ENCODE measurements at places on chromosomes 12 and 14.

DNA sequence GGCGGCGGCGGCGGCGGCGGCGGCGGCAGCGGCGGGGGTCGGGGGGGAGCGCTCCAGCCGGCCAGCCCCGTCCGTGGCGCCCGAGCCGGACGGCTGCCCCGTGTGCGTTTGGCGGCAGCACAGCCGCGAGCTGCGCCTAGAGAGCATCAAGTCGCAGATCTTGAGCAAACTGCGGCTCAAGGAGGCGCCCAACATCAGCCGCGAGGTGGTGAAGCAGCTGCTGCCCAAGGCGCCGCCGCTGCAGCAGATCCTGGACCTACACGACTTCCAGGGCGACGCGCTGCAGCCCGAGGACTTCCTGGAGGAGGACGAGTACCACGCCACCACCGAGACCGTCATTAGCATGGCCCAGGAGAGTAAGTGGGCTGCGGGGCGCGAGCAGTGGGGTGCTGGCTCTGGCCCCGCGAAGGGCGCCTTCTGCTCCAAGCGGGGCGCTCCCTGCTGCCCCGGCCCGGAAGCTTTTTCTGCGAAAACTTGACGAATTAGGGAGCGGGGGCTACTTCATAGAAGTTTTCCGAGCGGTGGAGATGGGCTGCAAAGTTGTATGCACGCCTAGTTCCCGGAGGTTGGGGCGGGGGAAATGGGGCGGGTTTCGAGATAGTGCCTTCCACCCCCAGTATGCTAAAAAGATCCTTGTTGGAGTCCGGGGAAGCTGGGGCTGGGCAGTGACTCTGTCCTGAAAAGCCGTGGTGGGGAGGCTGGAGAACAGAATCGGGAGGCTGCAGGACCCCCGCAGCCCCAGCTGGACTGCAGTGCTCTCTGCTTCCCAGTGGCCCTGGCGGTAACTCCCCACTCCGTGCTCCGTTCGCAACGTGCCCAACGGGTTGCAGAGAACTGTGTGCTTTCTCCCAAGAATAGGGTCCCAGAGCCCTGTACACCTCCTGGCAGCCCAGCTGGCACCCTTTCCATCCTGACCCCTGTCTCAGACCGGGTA, 751 bp downstream of the GDF11 start:
- H3K27me3 ChIP-seq, result no peaks in the 10 kb centered on the region
- H3K27ac ChIP-seq, result no peak overlapping the region
- peaks cover 8% of the 10 kb centered on the region for H3K4me1 ChIP-seq

DNA sequence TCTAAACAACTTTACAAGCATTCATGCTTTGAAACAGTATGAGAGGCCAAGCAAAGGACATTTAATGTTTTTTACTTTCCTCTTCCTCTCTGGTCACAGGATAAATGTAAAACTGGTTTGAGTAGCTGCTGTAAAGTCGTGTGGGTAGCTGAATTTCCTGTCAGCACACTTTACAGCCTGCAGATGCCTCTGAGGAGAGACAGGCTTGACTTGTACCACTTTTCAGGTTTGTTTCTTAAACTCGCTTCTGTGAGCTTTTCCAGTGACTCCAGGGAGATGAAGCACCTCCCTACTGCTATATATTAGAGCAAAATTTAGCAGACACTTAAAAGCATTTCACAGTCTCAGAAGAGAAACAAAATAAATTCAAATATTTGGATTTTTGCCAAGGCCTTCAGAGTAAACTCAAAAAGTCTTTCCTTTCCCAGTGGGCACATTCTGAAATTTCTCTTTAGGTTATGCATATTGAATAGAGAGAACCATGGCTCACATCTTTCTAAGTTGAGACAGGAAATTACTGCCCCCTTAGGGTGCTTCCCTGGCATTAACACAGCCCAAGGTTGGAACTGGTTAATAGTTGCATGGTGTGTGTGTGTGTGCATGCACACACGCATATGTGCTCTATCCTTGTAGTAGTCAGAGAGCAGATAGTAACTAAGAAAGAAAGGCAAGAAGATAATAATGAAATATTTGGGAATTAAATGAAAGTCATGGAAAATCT, 557.3 kb upstream of the MIS18BP1 start:
- no peaks in the 10 kb centered on the region for H3K27me3 ChIP-seq
- H3K4me3 ChIP-seq, result no peak overlapping the region
- no peak for DNase-seq
- H3K36me3 ChIP-seq, result no peaks in the 10 kb centered on the region

- no peaks in the 10 kb centered on the region for H3K27me3 ChIP-seq
- peaks cover 45% of the 10 kb centered on the region for H3K4me1 ChIP-seq
- H3K4me3 ChIP-seq, result no peak overlapping the region
- no peak for DNase-seq
- H3K36me3 ChIP-seq, result no peaks in the 10 kb centered on the region
Observed at GRCh38 chr12:54429014-54429471, 10.0 kb upstream of the ITGA5 start.

- no peaks in the 10 kb centered on the region for H3K36me3 ChIP-seq
- H3K27me3 ChIP-seq, result no peaks in the 10 kb centered on the region
- H3K4me3 ChIP-seq, result no peak overlapping the region
- no peak for DNase-seq
- H3K27ac ChIP-seq, result no peak overlapping the region
- H3K4me1 ChIP-seq, result no peaks in the 10 kb centered on the region
Observed at GRCh38 chr12:11569716-11570115, 79.8 kb upstream of the ETV6 start.

DNA sequence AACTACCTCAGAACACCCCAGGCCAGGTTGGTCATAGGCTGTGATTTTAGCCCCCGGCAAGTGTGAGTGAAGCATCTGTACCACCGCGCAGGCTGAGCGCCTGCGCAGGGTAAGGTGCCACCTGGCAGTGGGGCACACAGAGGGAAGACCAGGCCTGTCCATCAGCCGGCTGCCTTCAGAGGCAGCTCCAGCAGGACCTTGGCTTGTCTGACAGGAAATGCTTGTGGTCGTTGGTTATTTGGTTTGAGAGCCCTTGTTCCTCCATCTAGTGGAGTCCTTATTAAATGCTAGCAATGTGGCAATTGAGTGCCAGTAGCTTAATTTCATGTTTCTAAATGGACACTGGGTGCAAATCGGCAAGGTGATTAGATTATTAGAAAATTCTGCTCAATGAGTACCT, 27.5 kb downstream of the SLC25A29 start:
- no peaks in the 10 kb centered on the region for H3K27me3 ChIP-seq
- no peak overlapping the region for H3K4me3 ChIP-seq
- peaks cover 6% of the 10 kb centered on the region for H3K36me3 ChIP-seq
- H3K27ac ChIP-seq, result no peak overlapping the region
- no peak for DNase-seq
- H3K4me1 ChIP-seq, result peaks cover 25% of the 10 kb centered on the region

DNA sequence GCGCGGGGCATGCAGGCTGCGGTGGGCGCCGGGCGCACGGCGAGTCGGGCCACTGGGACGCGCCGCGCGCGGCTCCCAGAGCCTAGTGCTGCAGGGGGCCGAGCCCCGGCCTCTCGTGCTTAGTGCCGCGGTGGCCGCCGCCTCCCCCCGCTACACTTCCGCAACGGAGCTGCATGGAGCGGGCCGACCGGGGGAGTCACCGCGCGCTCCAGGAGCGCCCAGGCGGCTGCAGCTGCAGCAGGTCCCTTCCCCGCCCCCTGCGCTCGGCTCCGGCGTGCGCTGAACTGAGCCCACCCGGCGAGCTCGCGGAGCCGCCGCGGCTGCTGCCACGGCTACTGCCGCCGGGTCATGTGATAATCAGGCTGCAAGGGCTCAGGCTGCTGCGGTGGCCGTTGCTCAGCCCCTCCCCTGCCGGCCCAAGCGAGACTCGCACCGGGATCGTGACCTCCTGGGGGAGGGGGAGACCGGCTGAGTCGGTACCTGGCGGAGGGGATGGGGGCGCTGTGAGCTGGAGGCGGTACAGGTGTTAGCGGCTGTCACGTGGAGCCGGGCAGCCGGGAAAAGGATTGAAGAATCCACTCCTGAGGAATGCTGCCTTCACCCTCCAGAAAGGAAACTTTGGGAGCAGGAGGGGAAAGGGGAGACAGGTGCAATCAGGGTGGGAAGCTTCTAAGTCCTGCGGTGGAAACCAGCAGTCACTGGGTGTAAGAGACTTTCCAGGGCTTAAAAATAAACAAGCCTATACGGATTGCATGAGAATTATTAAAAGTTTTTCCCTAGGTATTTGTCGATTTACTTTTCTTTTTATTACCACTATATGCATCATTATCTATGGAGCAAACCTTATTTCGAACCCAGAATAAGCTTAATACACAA, at the start of gene PPM1H:
PPM1H (minus strand) TSS at position 352 of the 876 bp plus-strand sequence. CDS start 414 bp downstream, outside the sequence.
- H3K4me3 ChIP-seq, result peak within 1 kb of the TSS; percentile 60
- no peak for DNase-seq
- no peaks in the 10 kb centered on the region for H3K36me3 ChIP-seq

DNA sequence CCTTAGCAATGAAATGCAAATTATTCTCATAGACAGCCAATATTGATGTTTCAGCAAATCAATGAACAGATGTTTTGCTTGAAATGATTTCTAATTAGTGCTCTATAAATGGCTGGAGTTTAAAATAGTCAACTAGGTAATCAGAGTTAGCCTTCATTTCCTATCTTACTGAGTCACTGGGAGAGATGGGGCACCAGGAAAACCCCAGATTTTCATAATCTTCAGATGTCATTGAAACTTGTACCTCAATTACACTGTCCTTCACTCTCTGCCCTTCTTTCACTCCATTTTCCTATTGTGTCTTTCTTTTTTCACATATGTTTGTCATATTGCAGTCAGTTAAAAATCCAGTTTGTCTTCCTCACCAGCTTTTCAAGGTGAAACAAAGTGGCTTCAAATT, 92.7 kb downstream of the C12orf75 start:
- H3K27ac ChIP-seq, result no peak overlapping the region
- H3K4me3 ChIP-seq, result no peak overlapping the region
- H3K27me3 ChIP-seq, result no peaks in the 10 kb centered on the region
- peaks cover 28% of the 10 kb centered on the region for H3K4me1 ChIP-seq
- DNase-seq, result no peak
- H3K36me3 ChIP-seq, result no peaks in the 10 kb centered on the region

DNA sequence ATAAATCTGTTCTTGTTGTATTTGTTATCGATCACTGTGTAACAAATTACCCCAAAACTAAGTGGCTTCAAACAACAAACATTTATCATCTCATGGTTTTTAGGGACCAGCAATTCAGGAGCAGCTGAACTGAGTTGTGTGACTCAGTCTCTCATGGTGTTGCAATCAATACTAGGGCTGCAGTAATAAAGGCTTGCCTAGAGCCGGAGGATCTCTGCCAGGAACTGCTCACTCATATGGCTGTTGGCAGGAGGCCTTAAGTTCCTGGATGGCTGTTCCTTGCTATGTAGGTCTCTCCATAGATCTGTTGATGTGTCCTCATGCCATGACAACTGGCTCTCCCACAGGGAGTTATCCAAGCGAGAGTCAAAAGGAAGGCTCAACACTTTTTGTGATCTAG, 3.8 kb upstream of the PSMC6 start:
- no peak overlapping the region for H3K4me3 ChIP-seq
- H3K36me3 ChIP-seq, result no peaks in the 10 kb centered on the region
- DNase-seq, result peak; percentile 62
- no peaks in the 10 kb centered on the region for H3K27me3 ChIP-seq
- peaks cover 35% of the 10 kb centered on the region for H3K4me1 ChIP-seq
- peak overlapping the region; percentile 83 for H3K27ac ChIP-seq

- no peaks in the 10 kb centered on the region for H3K36me3 ChIP-seq
- no peak for DNase-seq
- no peaks in the 10 kb centered on the region for H3K4me1 ChIP-seq
- H3K4me3 ChIP-seq, result no peak overlapping the region
- H3K27ac ChIP-seq, result no peak overlapping the region
Observed at GRCh38 chr12:7047306-7047705, 13.2 kb upstream of the C1S start.

DNA sequence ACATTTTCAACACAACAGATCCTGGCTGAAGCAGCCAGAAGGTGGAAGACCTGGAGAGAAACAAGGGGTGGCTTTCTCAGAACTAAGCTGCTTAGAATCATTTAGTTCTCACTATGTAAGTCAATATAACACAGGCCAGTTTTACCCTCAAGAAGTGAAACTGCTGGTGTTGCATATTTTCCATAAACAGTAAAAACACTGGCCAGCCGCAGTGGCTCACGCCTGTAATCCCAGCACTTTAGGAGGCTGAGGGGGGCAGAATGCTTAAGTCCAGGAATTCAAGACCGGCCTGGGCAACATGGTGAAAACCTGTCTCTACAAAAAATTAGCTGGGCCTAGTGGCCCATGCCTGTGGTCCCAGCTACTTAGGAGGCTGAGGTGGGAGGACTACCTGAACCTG, 11.6 kb downstream of the STX2 start:
- peaks cover 6% of the 10 kb centered on the region for H3K36me3 ChIP-seq
- DNase-seq, result no peak
- no peak overlapping the region for H3K4me3 ChIP-seq
- no peaks in the 10 kb centered on the region for H3K27me3 ChIP-seq

GRCh38 chr12:25404955-25405354, 148.1 kb downstream of the LMNTD1 start:
- no peaks in the 10 kb centered on the region for H3K36me3 ChIP-seq
- no peak for DNase-seq
- no peak overlapping the region for H3K4me3 ChIP-seq
- no peak overlapping the region for H3K27ac ChIP-seq
- H3K27me3 ChIP-seq, result no peaks in the 10 kb centered on the region

DNA sequence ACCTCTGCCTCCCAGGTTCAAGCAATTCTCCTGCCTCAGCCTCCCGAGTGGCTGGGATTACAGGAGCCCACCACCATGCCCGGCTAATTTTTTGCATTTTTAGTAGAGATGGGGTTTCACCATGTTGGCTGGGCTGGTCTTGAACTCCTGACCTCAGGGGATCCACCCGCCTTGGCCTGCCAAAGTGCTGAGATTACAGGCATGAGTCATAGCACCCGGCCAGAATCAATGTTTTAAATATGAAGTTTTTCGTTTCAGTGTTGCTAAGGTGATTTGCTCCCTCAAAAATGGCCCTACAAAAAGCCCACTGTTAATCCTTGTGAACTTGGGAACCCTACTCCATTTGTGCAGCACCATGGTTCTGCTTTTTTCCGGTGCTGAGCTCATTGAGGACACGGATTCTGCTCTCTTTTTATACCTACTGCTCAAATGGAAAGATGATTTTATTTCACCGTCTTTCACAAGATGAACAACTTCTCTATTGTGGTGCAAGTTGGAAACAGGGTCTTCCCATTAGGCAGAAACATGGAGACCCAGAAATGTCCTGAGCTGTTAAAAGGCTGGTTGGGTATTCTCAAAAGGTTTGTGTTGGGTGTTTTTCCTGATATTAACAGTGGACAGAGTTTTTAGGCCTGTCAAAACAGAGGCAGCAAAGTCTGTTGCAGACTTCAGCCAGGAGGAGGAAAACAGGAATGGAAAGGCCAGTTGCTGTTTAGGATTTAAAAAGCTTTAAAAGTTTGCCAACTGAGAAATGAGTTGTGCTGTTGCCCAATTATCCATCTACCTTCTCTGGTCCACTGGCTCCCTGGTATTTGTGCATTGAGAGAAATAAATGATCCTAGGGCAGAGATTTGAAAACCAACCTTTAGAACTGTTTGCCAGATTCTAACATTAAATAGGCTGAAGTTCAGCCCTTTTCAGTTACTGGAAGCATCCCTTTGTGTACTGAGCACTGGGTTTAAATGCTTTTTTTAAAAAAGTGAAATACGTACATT, 85.8 kb downstream of the ATP23 start:
- peaks cover 23% of the 10 kb centered on the region for H3K4me1 ChIP-seq
- no peaks in the 10 kb centered on the region for H3K27me3 ChIP-seq
- H3K36me3 ChIP-seq, result no peaks in the 10 kb centered on the region
- no peak overlapping the region for H3K27ac ChIP-seq
- DNase-seq, result no peak
- H3K4me3 ChIP-seq, result no peak overlapping the region

- H3K36me3 ChIP-seq, result peaks cover 2% of the 10 kb centered on the region
- no peak for DNase-seq
- H3K4me3 ChIP-seq, result no peak overlapping the region
Observed at GRCh38 chr12:96912261-96912660, 5.2 kb downstream of the NEDD1 start.

GRCh38 chr12:130868412-130868811, 3.5 kb upstream of the RAN start:
- H3K4me3 ChIP-seq, result no peak overlapping the region
- no peak overlapping the region for H3K27ac ChIP-seq
- no peak for DNase-seq
- H3K36me3 ChIP-seq, result peaks cover 5% of the 10 kb centered on the region
- peaks cover 6% of the 10 kb centered on the region for H3K4me1 ChIP-seq
